ENCODE measurements at places on chromosomes 3 and 15.
A peak's percentile ranks its signal among the peaks of the same experiment; 100 is the strongest.

- no peak for DNase-seq
Observed at GRCh38 chr15:75620841-75621391, 4.6 kb downstream of the SNUPN start.

DNA sequence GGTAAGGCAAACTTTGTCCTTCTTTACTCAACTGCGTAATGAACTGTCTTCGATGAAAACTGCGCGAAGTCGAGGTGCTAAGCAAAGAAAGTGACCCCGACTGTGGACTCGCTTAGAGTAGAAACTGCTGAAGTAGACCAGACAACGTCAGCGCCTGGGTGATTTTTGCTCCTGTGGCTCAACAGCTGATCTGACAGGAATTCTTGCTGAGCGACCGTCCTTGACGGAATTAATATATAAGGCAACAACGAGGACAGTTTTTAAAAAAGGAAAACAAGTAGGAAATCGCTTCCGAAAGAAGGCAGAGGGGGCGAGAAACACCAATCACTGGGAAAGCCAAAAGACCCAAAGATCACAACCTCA lies 541 bp downstream of the RPS27L start:
- DNase-seq, result peak; percentile 63

- no peak for DNase-seq
Observed at GRCh38 chr3:120172070-120172469, 77.8 kb upstream of the GSK3B start.

DNA sequence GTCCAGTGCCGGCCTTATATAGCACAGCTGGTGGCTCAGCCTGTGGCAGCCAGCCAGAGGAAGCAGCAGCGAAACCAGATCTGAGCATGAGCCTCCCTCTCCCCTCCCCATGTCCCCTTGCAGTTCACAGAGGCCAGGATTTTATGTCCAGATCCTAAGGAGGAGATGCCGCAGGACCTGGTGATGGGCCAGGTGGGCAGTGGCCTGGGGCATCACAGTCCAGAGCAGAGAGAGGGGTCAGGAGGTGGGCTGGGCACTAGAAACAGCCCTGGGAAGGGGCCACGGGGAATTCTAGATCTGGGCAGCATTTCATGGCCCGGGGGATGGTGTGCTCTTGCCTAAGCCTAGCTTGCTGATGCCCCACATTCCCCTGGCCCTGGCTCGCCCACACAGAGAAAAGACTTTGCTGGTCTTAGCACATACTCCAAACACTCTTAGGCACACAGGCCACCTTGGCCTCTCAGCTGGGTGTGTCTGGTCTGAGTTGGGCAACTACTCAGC lies 259 bp upstream of the CILP start:
- no peak for DNase-seq

GRCh38 chr3:127714125-127714571 lies 41.4 kb downstream of the ABTB1 start:
- no peak for DNase-seq

GRCh38 chr15:99371180-99372103 lies 120.2 kb downstream of the LRRC28 start:
- no peak for DNase-seq

DNA sequence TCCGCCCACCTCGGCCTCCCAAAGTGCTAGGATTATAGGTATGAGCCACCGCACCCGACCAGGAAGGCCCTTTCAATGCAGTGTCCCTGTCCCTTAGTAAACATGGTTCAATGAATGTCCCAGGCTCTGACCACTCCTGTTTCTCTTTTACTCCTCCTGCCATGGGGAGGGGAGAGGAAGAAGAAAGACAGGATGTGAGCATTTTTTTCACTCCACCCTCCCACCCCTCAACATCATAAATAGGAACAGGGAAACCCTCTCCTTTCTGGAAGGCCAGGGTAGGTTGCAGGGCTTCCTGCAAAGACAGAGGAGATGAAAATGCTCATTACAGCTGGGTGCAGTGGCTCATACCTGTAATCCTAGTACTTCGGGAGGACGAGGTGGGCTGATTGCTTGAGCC lies 7.5 kb upstream of the TATDN2 start:
- DNase-seq, result no peak

GRCh38 chr3:115982629-115983028 lies 359.3 kb downstream of the GAP43 start:
- no peak for DNase-seq

DNA sequence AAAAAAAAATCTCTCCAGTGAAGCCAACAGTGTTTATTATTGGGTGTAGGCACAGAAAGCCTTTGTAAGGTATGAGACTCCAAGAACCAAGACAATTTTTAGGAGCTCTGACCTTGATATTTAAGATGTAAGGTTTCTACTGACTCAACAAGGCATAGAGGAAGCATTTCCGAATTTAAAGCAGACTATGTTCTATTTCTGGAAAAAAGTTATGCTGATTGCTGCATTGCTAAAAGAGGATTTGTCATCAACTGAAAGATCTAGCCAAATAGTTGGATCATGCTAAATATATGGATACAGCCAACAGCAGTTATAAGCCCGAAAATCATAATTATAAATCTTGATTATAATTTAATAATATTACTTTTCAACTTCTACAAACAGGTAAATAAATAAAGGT lies 53.3 kb upstream of the MELTF start:
- no peak for DNase-seq

DNA sequence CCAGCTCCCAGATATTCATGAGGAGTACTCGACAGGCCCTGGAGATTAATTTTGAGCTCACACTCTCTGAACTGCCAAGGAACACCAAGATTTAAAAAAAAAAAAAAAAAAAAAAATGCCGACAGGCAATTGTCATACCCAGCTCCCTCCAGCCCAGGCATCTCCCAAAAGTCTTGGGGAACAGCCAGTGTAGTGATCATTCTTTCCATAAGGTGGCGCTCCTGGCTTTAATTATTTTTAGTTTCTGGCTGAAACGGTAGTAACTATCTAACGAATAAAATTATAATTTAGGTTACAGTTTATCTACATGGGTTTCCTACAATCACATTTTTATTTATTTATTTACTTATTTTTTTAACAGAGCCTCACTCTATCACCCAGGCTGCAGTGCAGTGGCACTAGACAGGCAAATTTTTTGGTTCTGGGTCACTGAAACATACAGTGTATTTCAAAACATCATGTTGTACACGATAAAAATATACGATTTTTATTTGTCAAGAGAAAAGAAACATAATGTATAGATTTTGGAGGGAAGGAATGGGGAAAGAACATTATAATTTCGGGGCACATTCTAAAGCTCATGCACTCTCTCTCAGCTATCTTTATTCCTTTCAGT lies 157.3 kb downstream of the ADAMTS9 start:
- no peak for DNase-seq

GRCh38 chr3:186235554-186235953 lies 126.5 kb downstream of the DGKG start:
- no peak for DNase-seq

- peak; percentile 16 for DNase-seq
Observed at GRCh38 chr3:17355591-17355990, 386.8 kb downstream of the TBC1D5 start.

- DNase-seq, result peak; percentile 68
Observed at GRCh38 chr3:12308517-12308916, 19.6 kb downstream of the PPARG start.

DNA sequence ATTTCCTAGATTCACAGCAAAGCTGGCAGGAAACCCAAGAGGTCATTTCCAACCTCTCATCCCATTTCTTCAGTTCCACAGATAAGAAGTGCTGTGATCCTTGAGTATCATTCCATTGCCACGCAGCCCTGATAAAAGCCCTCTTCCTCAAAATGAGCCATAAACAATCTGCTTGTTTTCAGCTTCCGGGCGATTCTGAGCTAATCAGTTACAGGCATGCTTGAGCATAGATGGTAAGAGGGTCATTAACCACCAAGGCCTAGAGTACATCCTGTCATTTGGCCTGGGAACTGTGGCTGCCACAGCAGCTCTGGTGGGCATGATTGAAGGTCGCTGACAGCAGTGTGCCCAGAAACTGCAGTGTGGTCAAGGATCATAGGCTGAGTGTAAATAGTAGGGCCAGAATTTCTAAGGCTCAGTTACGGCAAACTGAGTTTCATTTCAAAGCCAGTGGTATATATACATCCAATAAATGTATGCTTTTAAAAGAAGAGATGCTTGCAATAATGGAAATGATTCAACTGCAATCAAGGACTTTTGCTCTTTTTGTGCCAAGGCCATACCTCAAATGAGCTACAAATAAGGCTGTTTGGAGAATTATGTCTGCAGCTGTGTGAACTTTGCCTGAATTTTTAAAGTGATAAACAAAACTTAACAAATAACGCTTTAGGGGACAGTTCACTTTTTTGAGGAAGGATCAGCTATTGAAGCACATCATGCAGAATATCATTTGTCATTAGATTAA lies 47.3 kb downstream of the P3H2 start:
- DNase-seq, result peak; percentile 83

DNA sequence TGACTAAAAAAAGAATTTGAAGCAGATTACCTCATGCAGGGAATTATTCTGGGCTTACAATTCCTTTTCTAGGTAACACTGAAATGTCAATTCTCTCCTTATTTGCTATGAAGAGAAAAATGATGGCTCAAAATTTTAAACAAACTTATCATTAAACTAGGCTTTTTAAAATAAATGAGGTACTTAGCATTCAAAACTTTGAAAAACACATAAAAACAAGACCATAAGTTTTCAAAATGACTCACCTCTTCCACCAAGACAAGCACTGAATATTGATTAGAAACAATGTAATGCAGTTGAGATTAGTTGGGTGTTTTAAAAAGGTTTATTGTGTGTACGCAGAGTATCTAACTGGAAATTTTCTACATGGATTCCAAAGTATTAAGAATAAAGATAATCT lies 154.6 kb downstream of the ADAM10 start:
- no peak for DNase-seq
